Kasumi-1 (cell line): ENCODE measurements at places on chromosomes 7 and 10.

GRCh38 chr10:57786850-57787750, 480.6 kb downstream of the IPMK start:
- no peak for DNase-seq

DNA sequence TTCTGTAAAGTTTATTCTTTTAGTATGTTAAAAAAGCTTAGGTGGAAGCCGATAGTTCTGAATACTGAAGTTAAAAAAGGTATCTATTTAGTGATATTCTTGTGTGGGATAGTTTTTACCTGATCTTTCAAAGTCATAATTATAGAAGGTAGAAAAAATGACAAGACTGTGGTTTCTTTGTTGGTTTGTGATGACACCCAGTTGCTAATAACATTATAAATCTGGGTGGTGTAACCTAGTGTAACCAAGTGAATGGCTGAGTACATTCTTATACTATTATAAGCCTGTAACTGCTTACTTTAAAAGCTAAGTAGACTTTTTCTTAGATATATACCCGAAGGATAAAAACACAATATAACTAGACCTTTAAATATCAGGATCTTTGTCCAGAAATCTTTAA, 2.3 kb downstream of the CDK13 start:
- no peak for DNase-seq

- no peak for DNase-seq
Observed at GRCh38 chr7:29146888-29147609, 712 bp upstream of the CPVL start.

- no peak for DNase-seq
Observed at GRCh38 chr7:134470864-134471263, 12.0 kb upstream of the AKR1B1 start.

GRCh38 chr7:118621810-118622360, 397.4 kb downstream of the ANKRD7 start:
- DNase-seq = no peak

DNA sequence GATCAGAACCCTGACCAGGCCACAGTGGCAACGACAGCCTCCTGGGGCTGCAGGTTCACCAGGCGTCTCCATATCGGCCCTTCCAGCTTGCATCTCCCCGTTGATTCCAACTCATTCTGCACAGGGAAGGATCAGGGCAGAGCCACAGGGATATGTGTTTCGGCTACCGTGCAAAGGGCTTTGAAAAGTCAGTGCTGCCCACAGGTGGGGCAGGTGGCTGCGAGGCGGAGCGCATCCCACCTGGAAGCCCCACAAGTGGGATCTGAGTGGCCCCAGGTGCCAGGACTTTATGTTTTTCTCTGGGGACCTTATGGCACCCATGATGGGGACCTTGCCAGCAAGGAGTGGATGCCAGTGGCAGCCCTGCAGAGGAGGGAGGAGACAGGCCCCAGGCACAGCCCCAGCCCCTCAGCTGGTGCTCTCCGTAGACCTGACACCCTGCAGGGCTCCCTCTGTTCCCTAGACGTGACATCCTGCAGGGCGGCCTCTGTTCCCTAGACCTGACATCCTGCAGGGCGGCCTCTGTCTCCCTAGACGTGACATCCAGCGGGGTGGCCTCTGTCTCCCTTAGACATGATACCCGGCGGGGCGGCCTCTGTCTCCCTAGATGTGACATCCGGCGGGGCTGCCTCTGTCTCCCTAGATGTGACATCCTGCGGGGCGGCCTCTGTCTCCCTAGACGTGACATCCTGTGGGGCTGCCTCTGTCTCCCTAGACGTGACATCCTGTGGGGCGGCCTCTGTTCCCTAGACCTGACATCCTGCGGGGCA, 189.4 kb downstream of the ELFN1 start:
- no peak for DNase-seq
